Activated CD4-positive, alpha-beta T cell treated with anti-CD3 and anti-CD28 coated beads, Interleukin-2, amount 10 ng/mL, durations not matched to agents 7 days and 5 days (primary cell): ENCODE measurements at places on chromosomes 2 and 18. TPM values are rescaled to one million over a fixed set of nuclear protein-coding genes. Genes with fewer than 3 reads are reported as not detected.

FOXI3 gene
- total RNA-seq, result not detected

LCT gene
- 0.12 TPM for total RNA-seq

APOB gene
- not detected for total RNA-seq

- H3K36me3 ChIP-seq, result no peaks in the 10 kb centered on the region
- H3K27ac ChIP-seq, result no peak overlapping the region
- no peak overlapping the region for H3K4me3 ChIP-seq
- H3K4me1 ChIP-seq, result no peaks in the 10 kb centered on the region
- peaks cover 3% of the 10 kb centered on the region for H3K27me3 ChIP-seq
Measured at GRCh38 chr2:8357738-8358518, 323.9 kb upstream of the ID2 start.

- H3K36me3 ChIP-seq, result no peaks in the 10 kb centered on the region
- DNase-seq, result no peak
- H3K27ac ChIP-seq, result no peak overlapping the region
- no peaks in the 10 kb centered on the region for H3K4me1 ChIP-seq
Measured at GRCh38 chr2:189610700-189611099, 30.1 kb upstream of the SLC40A1 start.

DNA sequence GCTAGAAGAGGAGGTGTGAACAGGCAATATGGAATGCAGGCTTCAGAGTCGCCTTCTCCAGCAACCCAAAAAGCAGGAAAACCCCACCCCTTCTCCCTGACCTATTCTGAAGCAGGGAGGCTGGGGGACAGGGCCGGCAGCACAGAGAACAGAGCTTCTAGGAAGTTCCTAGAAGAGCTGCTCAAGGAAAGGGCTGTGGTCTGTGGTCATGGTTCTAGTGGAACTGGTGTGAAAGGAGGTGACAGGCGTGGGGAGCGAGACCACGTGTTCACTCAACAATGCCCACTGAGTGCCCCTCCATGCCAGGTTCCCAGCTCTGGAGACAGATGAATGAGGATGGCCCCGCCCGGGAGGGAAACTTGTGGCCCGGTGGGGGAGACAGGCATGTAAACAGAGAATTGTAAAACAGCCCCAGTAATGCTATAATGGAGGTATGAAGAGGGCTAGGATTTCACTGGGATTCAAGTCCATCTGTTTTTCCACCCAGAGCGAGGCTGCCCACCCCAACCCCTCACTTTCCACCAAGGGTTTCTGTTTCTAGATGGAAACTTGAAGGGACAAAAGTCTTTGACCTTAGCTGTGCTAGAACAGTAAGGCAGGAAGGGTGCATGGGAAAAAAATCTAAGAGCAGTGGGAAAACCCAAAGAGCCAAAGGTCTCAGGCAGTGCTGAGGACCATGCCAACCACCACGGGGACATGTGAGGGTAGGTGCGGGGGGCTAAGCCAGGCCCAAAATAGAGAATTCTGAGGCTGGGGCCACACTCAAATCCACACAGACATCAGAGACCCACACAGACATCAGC lies 71.8 kb downstream of the TNS1 start:
- no peak overlapping the region for H3K4me3 ChIP-seq
- no peaks in the 10 kb centered on the region for H3K36me3 ChIP-seq
- peak; percentile 22 for DNase-seq
- H3K27ac ChIP-seq, result peak overlapping the region; percentile 36

- H3K4me3 ChIP-seq, result peak overlapping the region; percentile 16
- H3K4me1 ChIP-seq, result peaks cover 50% of the 10 kb centered on the region
- no peak for DNase-seq
- H3K36me3 ChIP-seq, result no peaks in the 10 kb centered on the region
- no peak overlapping the region for H3K27ac ChIP-seq
- peaks cover 4% of the 10 kb centered on the region for H3K27me3 ChIP-seq
Measured at GRCh38 chr2:23487735-23488492, 102.9 kb downstream of the KLHL29 start.

GRCh38 chr2:171855401-171855800 lies 38.6 kb downstream of the SLC25A12 start:
- H3K4me3 ChIP-seq, result no peak overlapping the region
- H3K27me3 ChIP-seq, result no peaks in the 10 kb centered on the region
- DNase-seq, result no peak
- H3K27ac ChIP-seq, result no peak overlapping the region
- H3K36me3 ChIP-seq, result peaks cover 32% of the 10 kb centered on the region
